ENCODE measurements at places on chromosomes 16 and 17. TPM values are rescaled to one million over a fixed set of nuclear protein-coding genes. Genes with fewer than 3 reads are reported as not detected.

Gene CCR7
- total RNA-seq: 0.19 TPM

Gene RDM1
- total RNA-seq: not detected

Gene KCNJ16
- not detected for total RNA-seq

Gene FHOD1
- total RNA-seq: 22.7 TPM

Gene DNAH3
- not detected for total RNA-seq

Data from cardiac ventricle fibroblast (primary cell).